ENCODE measurements at places on chromosomes 3 and 15.
A peak's percentile ranks its signal among the peaks of the same experiment; 100 is the strongest.

- DNase-seq = no peak
These were observed 27.7 kb downstream of the GRM2 start for GRCh38 chr3:51734572-51734907.

DNA sequence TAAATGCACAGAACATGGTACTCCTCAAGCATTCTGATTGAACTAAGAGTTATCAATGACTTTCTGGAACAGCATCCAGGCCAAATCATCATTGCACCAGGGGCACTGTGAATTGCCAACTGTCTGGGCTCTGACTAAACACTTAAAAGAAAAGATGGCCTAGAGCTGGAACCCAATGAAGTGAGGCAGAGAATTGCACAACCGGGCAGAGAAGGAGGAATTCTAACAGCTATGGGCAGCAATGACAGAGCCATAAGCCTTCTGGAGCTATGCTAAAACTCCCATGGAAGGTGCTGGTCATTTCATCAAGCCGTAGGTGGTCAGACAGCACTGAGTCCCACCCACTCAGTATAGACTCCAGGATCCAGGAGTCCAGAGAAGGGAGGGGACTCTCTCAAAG lies 48.1 kb upstream of the OXTR start:
- DNase-seq = no peak

DNA sequence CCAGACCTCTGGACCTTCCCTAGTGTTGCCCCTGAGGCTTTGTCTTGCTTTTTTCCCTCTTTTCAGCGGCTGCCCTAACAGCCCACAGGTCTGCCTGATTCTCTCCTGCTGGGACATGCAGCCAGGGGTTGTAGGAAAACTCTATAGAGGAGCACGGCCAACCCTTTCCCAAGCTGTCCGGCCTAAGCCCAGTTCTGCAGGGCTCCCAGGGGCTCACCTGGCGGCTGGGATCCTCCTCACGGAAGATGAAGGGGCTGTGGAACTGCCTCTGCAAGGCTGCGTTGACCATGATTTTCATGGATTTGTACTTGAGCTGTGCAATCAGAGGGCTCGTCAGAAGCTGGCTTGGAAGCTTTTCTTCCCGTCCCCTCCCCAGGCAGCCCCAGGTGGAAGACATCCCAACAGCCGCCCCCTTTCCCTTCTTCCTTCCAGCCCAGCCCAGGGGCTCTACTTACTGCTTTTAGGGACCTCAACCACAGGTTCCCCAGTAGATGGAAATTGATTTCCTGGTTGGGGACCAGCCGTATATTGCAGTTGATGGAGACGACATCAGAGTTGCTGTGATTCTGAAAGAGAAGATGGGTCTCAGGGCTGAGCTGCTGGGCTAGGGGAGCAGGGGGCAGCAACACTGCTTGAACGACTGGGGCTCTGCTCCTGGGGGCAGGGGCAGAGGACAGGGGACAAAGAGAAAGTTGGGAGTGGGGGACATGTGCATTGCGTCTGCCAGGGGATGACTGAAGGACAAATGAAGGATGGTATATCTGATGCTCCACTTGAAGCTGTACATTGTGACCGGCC lies 29.8 kb downstream of the FEM1B start:
- no peak for DNase-seq

DNA sequence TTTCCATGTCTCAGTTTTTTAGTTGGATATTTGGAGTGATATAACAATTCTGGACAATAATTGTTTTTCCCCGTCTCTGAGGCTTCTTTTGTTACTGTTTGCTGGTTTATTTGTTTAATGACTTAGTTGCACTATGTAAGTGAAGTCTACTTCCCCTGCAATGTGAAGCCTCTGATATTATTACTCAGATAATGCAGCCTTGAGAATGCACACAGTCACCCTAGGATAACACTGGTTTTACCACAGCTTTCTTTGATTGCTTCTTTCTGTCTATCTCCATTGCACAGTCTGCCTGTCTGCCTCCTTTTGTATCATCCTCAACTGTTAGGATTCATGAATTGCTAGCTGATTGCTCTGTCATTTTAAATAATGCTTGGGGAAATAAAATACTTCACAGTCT lies 208.7 kb upstream of the ROBO1 start:
- DNase-seq = no peak

GRCh38 chr3:1696669-1697275 lies 401.9 kb upstream of the CNTN4 start:
- no peak for DNase-seq

DNA sequence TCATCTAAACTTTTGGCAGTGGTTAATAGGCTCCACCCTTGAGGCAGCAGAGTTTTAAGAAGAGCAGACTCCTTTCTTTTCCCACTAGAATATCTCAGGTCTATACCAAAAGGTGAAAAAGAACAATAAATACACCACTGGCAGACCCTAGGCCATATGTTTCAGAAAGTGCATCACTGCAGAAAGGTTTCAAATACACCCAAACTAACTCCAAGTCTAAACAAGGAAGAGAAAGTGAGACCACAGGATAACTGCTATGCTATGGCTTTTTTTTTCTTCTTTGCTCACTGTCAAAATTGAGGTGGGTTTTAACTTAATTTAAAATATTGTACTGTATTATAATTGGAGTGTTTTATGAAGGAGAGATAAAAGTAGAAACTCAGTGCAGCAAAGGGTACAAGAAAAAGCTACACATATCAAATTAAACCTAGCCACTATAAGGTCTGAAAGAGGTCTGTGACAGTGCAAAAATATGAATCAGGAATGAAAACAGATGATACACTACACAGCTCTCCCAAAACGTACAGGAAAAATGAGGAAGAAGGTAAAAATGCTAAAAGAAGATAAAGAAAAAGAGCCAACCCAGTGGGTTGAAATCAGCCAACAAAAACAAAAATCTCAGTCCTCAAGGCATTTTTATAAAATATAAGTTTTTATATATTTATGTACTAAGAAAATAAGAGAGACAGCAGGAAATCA lies 8.4 kb downstream of the SNX4 start:
- DNase-seq = no peak

- peak; percentile 63 for DNase-seq
These were observed 36.0 kb downstream of the TM2D3 start for GRCh38 chr15:101615986-101616848.

- no peak for DNase-seq
These were observed 137.2 kb upstream of the IQSEC1 start for GRCh38 chr3:13210221-13210975.

GRCh38 chr15:74062236-74062635 lies 20.1 kb downstream of the GOLGA6A start:
- DNase-seq = no peak

DNA sequence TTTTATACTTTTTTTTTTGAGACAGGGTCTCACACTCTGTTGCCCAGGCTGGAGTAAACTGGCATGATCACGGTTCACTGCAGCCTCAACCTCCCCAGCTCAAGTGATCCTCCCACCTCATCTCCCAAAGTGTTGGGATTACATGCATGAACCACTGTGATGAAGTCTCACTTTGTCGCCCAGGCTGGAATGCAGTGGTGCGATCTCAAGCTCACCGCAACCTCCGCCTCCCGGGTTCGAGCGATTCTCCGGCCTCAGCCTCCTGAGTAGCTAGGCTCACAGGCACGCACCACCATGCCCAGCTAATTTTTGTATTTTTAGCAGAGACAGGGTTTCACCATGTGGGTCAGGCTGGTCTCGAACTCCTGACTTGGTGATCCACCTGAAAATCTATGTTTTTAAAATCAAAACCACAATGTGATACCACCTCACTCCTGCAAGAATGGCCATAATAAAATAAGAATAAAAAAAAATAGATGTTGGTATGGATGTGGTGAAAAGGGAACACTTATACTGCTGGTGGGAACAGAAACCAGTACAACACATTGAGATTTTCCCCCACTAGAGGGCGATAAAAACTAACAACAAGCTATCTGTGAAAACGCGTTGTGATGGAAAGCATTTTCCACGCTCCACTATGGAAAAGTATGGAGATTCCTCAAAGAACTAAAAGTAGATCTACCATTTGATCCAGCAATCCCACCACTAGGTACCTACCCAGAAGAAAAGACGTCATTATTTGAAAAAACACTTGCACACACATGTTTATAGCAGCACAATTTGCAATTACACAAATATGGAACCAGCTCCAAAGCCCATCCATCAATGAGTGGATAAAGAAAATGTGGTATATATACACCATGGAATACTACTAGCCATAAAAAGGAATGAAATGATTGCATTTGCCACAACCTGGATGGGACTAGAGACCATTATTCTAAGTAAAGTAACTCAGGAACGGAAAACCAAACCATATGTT lies 26.8 kb upstream of the OCA2 start:
- peak; percentile 66 for DNase-seq

DNA sequence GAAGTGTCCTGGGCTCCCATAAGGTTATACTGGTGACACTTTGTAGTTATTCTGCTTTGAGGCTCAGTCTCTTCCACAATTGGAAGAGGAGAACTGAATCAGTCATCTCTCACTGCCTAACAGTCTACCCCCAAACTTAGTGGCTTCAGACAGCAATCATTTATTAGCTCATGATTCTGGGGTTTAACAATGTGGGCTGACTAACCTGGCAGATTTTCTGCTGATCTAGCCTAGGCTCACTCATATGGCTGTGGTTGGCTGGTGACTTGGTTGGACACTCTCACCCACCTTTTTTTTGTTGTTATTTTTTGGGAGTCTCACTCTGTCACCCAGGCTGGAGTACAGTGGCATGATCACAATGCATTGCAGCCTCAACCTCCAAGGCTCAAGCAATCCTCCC lies 7.1 kb downstream of the GPD1L start:
- no peak for DNase-seq

DNA sequence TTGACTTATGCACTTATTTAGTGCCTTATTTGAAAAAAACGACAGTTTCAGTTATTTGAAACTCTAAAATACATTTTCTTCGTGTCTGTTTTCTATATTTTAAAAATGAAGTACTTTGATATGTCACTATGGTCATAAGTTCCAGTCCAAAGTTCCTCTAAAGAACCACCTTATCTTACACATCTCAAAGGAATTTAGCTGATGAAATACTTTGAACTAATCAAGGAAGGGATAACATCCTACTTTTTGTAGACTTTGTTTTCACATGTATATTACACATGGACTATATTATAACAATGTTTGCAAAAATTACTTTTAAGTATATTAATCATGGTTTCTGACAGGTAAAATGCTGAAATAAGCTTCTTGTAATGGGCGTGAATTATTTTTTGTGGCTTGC lies 265.8 kb upstream of the ZNF717 start:
- DNase-seq = no peak

- DNase-seq = no peak
These were observed 34.4 kb downstream of the BOC start for GRCh38 chr3:113245761-113246161.

- no peak for DNase-seq
These were observed 14.8 kb upstream of the SKIC8 start for GRCh38 chr15:78314181-78314581.

GRCh38 chr3:66615643-66616301 lies 115.0 kb upstream of the LRIG1 start:
- DNase-seq = peak; percentile 60

GRCh38 chr15:30953183-30953582 lies 38.2 kb downstream of the MTMR10 start:
- DNase-seq = no peak

DNA sequence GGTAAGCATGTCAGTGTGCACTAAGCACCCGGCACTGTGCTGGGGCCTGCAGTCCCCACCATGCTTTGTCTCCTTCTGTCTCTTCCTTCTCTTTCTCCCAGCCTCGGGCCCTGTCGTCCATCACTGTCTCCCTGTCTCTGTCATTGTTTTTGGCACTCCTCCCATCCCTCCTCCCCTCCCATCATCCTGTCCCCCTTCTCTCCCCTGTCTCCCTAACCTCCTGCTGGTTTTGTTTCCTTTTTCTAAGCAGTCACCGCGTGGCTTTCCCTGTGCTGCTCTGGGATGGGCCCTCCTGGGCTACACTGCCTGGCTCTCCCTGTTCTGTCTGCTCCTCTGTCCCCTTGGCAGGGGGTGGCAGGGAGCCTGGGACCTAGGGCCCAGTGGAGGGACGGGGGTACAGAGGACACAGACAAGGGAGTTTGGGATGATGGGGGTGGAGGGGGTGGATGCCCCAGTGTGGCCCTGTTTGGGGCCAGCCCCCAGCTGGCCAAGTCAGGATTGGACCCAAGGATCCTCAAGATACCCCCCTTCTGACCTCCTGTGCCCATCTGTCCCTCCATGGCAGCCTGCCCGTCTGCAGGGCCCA lies 5.7 kb downstream of the CHST13 start:
- no peak for DNase-seq

GRCh38 chr15:74604983-74605794 lies 10.4 kb upstream of the CLK3 start:
- DNase-seq = no peak

DNA sequence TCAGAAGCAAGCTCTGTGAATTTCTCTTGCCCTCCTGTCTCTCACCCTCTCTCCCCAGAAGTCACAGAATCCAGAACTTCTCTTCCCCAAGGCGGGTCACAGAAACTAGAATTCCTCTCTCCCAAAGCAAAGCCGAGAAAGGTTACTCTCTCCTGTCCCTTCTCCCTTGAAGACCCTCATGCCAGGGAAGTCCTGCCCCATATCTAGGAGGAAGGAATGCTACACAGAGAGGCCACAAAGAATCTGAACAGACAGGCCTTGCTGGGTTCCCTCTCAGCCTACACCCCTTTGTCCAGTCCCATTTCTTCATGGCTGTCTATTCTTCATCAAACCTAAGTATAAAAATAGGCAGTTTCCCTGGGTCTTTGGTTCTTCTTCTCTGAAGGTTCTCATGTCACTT lies 29.8 kb downstream of the ANP32A start:
- no peak for DNase-seq

DNA sequence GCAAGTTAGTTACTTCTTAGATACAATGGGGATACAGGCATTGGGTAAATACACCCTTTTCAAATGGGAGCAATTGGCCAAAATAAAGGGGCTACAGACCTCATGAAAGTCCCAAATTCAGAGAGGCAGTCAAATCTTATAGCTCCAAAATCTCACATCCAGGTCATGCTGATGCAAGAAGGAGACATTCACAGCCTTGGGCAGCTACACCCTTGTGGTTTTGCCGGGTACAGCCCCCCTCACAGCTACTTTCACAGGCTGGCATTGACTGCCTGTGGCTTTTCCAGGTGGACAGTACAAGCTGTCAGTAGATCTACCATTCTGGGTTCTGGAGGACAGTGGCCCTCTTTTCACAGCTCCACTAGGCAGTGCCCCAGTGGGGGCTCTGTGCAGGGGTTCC lies 17.5 kb upstream of the PLSCR1 start:
- DNase-seq = no peak

DNA sequence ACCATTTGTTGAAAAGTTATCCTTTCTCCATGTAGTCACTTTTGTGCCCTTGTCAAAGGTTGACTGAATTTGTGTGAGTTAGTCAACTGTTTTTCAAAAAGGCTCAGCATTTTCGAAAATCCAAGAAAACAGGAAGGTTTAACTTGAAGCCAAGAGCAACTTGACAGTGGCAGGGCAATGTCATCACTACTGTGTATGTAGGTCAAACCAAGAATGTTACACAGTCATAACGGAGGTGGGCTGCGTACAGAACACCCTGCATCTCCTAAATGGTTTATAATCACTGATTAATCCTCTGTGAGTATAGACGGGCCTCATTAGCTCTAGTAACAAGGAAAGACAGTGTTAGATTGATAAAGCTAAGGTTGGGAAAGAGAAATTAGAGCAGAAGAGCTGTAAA lies 1064.9 kb downstream of the FHIT start:
- DNase-seq = no peak

GRCh38 chr3:52432225-52432624 lies 12.7 kb downstream of the SEMA3G start:
- no peak for DNase-seq

All from DMS53 (cell line).